ENCODE measurements at places on chromosomes 1 and 21.

DNA sequence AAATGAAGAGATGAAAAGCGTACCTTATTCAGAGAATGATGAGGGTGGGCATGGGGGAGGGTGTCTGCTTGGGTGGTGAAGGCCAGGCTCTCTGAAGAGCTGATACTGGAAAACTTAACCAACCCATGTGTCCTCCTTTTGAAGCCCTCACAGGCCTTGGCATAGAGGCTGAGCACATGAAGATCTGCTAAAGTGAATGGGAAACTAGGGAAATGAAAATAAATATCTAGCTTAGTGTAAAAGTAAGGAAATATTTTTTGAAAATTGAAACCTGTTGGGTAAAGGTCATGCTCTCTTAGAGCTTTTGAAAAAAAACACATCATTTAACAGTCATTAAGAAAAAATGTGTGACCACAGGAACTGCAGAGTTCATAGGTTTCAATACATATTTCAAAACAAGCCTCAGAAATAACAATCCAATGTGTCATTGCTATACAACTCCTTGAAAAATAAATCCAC lies 40.5 kb upstream of the RALGPS2 start:
- DNase-seq = no peak

DNA sequence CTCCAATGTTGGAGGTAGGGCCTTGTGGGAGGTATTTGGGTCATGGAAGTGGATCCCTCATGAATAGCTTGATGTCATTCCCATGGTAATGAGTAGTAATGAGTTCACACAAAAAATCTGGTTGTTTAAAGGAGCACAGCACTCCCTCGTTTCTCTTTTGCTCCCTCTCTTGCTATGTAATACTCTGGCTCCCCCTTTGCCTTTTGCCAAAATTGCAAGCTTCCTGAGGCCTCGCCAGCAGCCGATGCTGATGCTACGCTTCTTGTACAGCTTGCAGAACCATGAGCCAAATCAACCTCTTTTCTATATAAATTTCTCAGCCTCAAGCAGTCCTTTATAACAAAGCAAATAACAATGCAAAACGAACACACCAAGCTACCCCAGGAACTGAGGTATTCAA lies 80.9 kb downstream of the LHX9 start:
- DNase-seq = no peak

DNA sequence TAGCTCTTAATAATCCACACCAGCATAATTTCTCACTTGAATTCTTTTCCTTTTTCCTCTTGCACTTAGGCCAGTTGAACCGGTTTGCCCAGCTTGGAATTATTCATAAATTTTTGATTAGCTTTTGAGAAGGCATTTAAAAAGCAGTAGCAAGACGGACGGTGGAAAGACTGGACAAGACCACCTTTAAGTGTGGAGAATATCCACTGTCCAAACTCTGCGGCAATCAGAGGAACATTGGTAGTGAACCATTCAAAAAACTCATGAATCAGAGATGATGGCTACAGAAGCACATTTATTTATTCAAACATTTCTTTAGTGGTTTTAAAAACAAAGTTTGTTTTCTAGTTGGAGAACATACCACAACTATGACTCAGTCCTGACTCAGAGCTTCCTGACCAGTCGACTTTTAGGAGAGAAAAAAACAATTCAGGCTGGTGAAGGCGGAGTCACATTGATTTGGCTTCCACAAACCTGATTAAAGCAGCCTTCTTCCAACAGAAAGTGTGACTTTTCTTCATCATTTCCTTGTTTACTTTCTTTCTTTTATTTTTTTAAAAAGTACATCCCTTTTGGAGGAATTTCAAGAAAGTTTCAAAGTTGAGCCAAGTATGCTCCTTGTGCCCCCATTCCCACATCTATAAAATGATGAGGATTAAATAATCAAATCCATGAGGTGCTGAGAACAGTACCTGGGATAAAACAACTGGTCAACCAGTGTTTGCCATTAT lies 128.8 kb downstream of the ADSS2 start:
- peak; percentile 21 for DNase-seq

GRCh38 chr1:232873412-232873811 lies 68.2 kb downstream of the MAP10 start:
- DNase-seq = no peak

DNA sequence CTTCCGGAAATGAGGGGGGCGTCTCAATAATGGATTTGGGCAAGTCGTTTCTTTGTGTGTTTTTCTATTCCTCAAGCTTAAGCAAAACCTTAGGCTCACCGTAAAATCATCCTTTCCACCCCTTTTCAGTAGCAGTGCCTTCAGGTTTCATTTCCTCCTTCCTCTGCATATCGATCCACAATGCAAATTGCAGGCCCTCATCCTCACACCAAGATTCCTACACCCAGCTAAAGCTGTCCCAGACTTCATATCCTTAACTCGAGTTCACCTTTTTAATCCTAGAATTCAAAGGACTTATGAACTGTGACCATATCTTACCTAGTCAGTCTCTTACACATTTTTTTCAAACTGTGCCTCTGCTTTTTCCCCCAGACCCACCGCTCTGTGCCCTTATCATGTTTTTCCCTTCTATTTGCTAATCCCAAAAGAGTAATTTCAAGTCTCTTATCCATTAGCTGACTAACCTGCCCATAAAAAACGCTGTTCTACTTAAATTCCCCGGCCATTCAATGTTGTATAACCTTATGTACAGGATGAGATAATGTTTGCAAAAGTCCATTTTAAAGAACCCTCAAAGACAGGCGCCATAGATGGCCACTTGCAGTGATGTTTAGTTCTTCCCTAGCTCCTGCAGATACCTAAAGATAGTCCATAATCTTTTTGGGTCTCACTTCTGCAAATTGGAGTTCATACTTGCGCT lies 1.5 kb downstream of the AKIRIN1 start:
- no peak for DNase-seq

- DNase-seq = no peak
Observed at GRCh38 chr1:21241771-21242581, 48.3 kb downstream of the ECE1 start.

DNA sequence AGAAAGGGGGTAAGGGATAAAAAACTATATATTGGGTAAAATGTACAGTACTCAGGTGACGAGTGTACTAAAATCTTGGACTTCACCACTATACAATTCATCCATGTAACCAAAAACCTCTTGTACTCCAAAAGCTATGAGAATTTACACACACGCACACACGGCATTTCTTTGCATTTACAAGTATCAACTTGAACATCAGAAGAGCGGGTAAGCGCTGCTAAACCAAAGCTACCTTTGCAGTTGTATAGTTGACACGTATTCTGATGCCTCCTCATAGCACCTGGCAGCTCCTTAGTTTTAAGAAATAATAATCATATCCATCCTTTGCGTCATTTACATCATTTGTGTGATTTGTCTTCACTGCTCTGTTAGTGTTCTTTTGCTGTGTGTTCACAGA lies 17.6 kb downstream of the CDC42BPA start:
- no peak for DNase-seq

GRCh38 chr1:230515451-230516145 lies 89.5 kb upstream of the PGBD5 start:
- no peak for DNase-seq
